Myocyte (in vitro differentiated cells): ENCODE measurements at places on chromosomes 3 and 15. TPM values are rescaled to one million over a fixed set of nuclear protein-coding genes. Genes with fewer than 3 reads are reported as not detected.

TRPC1 gene
- total RNA-seq = 8.4 and 10.0 TPM in 2 replicates

CFAP100 gene
- not detected in 2 replicates for total RNA-seq

MYO5C gene
- 0.31 and 0.64 TPM in 2 replicates for total RNA-seq

FAM43A gene
- 2.2 and 2.9 TPM in 2 replicates for total RNA-seq

- no peak for DNase-seq
Measured at GRCh38 chr15:34613301-34613700, 29.9 kb upstream of the GOLGA8B start.

- DNase-seq = no peak
Measured at GRCh38 chr15:61753018-61753710, 307.1 kb downstream of the VPS13C start.

DNA sequence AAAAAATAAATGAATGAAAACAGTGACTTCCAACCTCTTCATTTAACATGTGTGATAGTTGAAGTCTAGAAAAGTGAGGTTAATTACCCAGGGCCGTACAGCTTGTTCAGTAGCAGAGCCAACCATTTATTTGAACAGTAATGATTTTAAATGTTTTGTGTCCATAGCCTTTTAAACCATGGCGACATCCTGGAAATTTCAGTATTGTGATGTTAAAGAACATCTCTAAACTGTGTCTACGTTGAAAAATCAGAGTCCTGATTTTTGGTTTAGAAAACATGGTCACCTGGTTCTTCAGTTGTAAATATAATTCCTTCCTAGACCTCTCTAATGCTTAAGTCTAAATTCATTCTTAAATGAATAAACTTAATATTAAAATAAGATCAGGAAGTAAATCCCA lies 14.2 kb downstream of the LPP start:
- DNase-seq = no peak

DNA sequence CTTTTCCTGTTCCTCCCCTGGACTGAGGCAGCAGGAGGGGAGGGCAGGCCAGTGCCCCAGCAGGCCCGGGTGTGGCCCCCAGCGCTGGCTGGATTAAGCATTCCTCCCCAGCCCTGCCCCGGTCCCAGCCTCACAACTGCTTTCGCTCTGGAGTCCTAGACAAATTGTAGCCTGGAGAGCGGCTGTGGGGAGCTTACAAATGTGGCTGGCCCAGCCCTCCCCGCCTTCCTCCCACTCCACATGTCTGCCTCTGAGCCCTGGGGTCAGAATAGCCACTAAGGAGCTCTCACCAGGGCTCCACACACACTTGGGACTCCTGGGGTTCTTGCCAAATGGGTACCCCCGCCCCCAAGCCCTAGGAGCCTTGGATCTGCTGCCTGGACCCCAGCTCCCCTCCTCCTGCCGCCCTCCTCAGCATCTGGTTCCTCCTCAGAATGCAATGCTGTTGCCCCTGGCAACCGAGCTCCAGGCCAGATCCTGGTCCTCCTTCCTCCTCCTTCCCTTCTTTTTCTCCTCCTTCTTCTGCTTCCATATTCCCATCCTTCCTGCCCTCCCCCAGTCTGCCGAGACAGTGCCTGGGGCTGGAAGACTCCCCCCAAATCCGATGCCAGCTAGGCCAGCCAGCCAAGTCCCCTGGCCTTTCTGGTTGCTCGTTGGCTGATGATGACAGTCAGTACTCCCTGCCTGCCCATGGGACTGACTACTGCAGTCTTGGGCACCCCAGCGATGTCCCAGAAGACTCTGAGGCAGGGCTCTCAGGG lies 91.1 kb downstream of the LINGO1 start:
- DNase-seq = no peak

- DNase-seq = no peak
Measured at GRCh38 chr3:85074003-85074402, 115.2 kb downstream of the CADM2 start.

DNA sequence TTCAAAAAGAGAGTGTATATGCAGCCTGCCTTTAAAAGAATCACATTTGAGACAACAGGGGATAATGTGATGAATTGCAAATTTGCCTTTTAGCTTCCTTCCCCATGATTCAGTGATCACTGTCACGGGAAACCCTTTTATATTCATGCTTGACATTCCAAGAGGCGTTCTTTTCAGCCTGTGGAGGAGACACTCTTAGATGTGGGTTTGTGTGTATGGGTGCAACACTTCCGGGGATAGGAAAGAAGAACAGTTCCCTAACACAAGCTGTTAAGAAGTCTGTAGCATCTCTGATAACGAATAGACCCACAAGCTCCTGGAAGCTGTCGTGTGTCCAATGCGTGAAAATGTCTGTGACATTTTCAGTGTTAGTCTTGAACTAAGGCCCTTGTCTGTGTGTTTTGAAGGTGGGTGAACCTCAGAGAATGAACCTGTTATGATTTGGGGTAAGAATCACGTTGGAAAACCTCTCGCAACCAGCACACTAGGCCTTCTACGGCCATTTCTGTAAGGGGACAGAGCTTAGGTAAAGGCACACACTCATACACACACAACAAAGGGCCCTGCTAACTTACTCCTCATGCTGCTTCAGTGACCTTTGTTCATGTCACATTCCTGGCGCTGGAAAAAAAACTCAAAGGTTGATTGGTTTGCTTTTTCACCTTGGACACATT lies 229.2 kb upstream of the ST8SIA2 start:
- DNase-seq = no peak

- no peak for DNase-seq
Measured at GRCh38 chr3:146161663-146162002, 649 bp upstream of the PLOD2 start.

- DNase-seq = peak; percentile 48
Measured at GRCh38 chr3:160403028-160403545, 3.6 kb downstream of the SMC4 start.

DNA sequence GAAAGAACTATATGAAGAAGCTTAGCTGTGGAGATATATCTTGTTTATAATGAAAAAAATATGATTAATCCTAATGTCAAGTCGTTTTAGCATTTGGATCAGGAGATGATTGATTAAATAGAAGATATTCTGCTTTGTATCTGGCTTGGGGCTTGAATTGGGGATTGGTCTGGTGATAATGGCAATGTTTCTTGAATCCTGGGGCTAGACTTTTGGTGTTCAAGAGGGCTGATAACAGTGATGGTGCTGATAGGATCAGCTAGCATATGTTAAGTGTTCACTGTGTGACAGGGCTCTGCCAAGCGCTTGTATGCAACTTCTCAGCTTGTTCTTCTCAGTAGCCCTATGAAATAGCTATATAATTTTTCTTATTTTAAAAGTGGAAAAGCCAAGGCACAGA lies 20.2 kb downstream of the CNOT10 start:
- DNase-seq = no peak

GRCh38 chr3:189186101-189186500 lies 14.3 kb downstream of the TPRG1 start:
- peak; percentile 20 for DNase-seq
